Right ventricle myocardium superior (tissue), 1 donor: ENCODE measurements at places on chromosomes 6 and 20.

GRCh38 chr6:14037402-14038277, 79.9 kb upstream of the CD83 start:
- no peak for DNase-seq

- DNase-seq = no peak
Observed at GRCh38 chr6:96795481-96795880, 41.8 kb downstream of the GPR63 start.

DNA sequence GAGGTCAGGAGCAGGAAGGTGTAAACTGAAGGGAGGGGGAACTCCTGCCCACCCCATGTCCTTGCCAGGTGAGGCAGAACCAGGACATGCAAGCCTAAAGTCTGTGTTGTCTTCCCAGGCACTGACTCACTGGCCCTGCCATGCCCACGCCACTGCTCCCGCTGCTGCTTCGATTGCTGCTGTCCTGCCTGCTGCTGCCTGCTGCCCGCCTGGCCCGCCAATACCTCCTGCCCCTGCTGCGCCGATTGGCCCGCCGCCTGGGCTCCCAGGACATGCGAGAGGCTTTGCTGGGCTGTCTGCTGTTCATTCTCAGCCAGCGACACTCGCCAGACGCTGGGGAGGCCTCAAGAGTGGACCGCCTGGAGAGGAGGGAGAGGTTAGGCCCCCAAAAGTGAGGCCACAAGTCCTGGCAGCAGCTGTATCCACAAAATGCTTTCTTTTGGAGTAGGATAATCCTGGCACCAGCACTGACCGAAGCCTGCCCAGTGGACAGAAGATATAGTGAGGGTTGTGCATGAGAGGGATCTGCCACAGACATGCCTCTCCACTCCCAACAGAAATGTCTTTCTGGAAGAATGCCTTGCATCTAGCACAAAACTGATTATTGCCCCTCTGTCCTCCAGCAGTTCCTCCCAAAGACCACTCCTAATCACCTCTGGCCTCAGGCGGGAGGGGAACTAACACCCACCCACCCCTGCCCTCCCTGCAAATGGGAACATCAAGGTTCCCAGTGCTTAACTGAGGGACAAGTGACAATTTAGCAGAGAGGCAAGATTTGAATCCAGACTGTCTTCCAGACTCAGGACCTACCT, 812 bp downstream of the MYMX start:
- peak; percentile 86 for DNase-seq

GRCh38 chr6:44780161-44780560, 392.7 kb downstream of the CDC5L start:
- no peak for DNase-seq

DNA sequence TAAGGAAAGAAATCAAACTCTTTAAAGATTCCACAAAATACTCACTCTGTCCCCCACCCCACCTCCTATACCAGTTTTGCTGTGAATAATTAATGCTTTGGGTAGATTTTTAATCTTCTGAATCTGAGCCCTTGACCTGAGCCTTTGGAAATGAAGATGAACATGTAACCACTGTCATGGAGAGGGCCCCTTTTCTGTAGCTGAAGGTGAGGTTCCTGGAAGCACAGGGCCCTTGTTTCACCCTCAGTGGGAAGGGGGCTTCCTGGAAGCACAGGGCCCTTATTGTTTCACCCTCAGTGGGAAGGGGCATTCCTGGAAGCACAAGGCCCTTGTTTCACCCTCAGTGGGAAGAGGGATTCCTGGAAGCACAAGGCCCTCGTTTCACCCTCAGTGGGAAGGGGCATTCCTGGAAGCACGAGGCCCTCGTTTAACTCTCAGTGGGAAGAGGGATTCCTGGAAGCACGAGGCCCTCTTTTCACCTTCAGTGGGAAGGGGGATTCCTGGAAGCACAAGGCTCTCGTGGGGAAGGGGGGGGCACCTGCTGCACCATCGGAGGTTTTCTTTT, 75.7 kb downstream of the DACT2 start:
- DNase-seq = no peak

GRCh38 chr6:10847684-10848083, 9.3 kb upstream of the MAK start:
- no peak for DNase-seq

GRCh38 chr20:3781153-3781910, at the start of gene SPEF1:
Gene SPEF1 (minus strand): TSS chr20:3781448. CDS start chr20:3781287, 161 bp downstream.
- DNase-seq = peak; percentile 80

GRCh38 chr6:40399888-40400457, 187.2 kb downstream of the LRFN2 start:
- no peak for DNase-seq

DNA sequence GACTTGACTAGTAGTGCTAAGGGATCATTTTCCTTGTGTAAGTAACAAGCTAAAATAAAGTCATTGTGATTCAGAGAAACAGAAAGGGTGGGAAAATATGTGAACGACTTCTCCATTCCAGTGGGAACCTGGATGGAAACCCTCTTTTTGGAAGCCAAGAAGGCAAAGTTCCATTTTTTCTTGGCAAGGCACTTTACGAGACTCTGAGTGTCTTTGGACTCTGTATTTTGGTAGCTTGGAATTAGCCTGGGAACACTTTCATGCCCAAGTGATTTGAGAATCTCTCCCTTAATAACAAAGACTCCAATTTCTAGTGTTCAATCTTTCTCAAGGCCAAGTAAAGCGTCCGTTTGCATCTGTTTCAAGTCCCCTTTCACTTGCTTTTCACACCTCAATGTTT, 100.5 kb upstream of the SASH1 start:
- DNase-seq = no peak
